ENCODE measurements at places on chromosomes 16 and 17.

- H3K36me3 ChIP-seq, result no peaks in the 10 kb centered on the region
- H3K4me1 ChIP-seq, result peaks cover 6% of the 10 kb centered on the region
- no peak overlapping the region for H3K27ac ChIP-seq
- peaks cover 14% of the 10 kb centered on the region for H3K27me3 ChIP-seq
Observed at GRCh38 chr16:55151561-55152305, 172.3 kb upstream of the IRX6 start.

- DNase-seq, result peak; percentile 26
- H3K4me3 ChIP-seq, result no peak overlapping the region
- no peak overlapping the region for H3K27ac ChIP-seq
- no peaks in the 10 kb centered on the region for H3K4me1 ChIP-seq
- H3K36me3 ChIP-seq, result no peaks in the 10 kb centered on the region
Observed at GRCh38 chr16:63720848-63721247, 1401.0 kb downstream of the CDH11 start.

DNA sequence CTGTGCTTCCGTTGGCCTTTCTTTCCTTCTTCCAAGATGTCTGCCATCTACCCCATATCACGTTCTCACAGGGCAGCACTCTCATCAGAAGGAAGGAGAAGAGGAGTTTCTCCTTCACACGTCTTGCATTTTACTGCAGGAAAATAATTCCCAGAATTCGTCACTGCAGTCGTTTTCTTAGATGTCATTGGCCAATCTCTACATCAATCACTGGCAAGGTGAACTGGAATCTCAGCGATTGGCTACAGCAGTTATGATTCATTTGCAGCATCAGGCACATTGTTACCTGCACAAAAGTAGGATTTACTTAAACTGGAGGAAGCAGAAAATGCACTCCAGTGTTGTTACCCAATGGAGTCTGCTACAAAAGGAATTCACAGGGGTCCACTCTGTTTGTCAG, 277.2 kb upstream of the RBFOX1 start:
- DNase-seq, result no peak
- H3K36me3 ChIP-seq, result no peaks in the 10 kb centered on the region
- no peaks in the 10 kb centered on the region for H3K4me1 ChIP-seq
- H3K27ac ChIP-seq, result no peak overlapping the region
- no peak overlapping the region for H3K4me3 ChIP-seq

DNA sequence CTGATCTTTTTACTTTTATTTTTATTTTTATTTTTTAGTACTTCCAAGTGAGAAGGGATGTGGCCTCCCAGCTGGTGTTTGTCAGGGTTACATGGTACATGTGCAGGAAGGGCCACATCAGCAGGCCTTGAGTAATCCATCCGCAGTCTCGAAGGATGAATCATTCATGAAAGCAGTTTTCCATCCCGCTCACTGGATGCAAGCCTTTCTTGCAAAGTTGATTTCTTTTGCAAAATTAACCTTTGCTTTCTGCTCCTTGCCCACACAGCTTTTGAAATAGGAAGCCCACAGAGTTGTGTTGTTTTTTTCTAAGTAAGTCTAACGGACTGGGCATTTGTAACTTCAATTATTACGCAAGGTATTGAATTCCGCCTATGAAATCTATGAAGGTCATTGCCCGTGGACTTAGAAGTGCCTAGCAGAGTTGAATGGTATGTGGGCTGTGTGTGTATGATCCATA, 157.4 kb downstream of the PRKCA start:
- no peaks in the 10 kb centered on the region for H3K4me1 ChIP-seq
- no peaks in the 10 kb centered on the region for H3K27me3 ChIP-seq
- no peak overlapping the region for H3K27ac ChIP-seq
- no peaks in the 10 kb centered on the region for H3K36me3 ChIP-seq
- DNase-seq, result peak; percentile 99

DNA sequence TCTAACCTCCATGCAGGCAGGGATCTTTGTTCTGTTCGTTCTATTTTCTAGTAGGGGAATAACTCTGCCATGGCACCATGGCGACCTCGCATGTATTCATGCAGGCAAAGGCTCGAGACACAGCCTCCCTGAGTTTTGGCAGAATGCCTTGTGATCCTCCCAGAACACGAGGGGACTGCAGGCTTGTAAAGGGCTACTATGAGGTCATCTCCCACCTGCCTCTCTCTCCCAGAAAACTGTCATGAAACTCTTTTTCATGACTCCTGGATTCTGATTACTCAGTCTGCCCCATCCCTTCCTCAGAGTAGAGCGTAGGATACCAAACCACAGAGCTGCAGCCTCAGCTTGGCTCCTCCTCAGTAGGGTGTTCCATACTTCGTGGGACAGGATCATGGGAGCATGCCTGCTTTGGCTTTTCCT, 64.3 kb downstream of the IGF2BP1 start:
- no peaks in the 10 kb centered on the region for H3K4me1 ChIP-seq
- H3K4me3 ChIP-seq, result no peak overlapping the region
- H3K36me3 ChIP-seq, result no peaks in the 10 kb centered on the region
- DNase-seq, result no peak

DNA sequence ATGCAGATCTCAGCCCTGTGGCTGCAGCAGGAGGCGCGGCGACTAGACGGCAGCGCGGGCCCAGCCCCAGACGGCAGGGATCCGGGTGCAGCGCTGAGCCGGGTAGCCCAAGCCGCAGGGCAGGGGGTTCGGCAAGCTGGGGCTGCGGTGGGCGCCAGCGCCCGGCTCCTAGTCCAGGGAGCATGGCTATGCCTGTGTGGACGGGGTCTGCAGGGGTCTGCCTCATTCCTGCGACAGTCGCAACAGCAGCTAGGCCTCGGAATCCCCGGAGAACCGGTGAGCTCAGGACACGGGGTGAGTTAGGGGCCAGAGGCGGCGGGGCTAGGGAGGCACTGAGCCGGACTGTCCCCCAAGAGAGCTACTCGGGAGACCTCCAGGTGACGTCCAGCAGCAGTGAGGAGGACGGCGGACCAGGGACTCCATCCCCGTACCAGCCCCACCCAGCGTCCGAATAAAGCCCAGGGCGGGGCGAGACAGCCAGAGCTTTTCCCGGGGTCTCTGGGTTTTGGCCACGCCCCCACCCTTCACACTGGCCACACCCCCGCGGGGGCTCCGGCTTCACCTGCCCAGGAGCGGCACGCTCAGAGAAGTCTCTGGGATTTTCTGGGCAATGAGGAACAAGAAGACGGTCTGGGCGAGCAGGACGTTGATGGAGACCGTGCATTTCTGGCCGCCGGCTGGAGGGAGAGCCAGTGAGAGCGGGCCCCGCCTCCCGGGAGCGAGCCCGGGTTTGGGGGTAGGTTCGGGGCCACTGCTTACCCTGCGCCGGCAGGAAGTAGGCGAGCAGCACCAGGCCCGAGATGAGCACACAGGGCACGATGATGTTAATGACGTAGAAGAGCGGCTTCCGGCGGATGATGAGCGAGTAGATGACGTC, 1.1 kb downstream of the C17orf107 start:
- H3K27me3 ChIP-seq, result no peaks in the 10 kb centered on the region
- H3K4me1 ChIP-seq, result peaks cover 5% of the 10 kb centered on the region
- no peak overlapping the region for H3K27ac ChIP-seq
- no peaks in the 10 kb centered on the region for H3K36me3 ChIP-seq
- H3K4me3 ChIP-seq, result no peak overlapping the region

GRCh38 chr17:39845052-39845846, 18.9 kb downstream of the IKZF3 start:
- H3K4me3 ChIP-seq, result no peak overlapping the region
- no peaks in the 10 kb centered on the region for H3K4me1 ChIP-seq
- H3K27ac ChIP-seq, result no peak overlapping the region

- peak overlapping the region; percentile 11 for H3K4me3 ChIP-seq
- H3K27me3 ChIP-seq, result peaks cover 5% of the 10 kb centered on the region
- H3K4me1 ChIP-seq, result no peaks in the 10 kb centered on the region
- no peaks in the 10 kb centered on the region for H3K36me3 ChIP-seq
Observed at GRCh38 chr17:79220201-79220712, 145.6 kb downstream of the ENGASE start.

GRCh38 chr16:82805866-82806265, 179.1 kb downstream of the CDH13 start:
- no peaks in the 10 kb centered on the region for H3K36me3 ChIP-seq
- H3K27ac ChIP-seq, result no peak overlapping the region
- no peaks in the 10 kb centered on the region for H3K4me1 ChIP-seq

DNA sequence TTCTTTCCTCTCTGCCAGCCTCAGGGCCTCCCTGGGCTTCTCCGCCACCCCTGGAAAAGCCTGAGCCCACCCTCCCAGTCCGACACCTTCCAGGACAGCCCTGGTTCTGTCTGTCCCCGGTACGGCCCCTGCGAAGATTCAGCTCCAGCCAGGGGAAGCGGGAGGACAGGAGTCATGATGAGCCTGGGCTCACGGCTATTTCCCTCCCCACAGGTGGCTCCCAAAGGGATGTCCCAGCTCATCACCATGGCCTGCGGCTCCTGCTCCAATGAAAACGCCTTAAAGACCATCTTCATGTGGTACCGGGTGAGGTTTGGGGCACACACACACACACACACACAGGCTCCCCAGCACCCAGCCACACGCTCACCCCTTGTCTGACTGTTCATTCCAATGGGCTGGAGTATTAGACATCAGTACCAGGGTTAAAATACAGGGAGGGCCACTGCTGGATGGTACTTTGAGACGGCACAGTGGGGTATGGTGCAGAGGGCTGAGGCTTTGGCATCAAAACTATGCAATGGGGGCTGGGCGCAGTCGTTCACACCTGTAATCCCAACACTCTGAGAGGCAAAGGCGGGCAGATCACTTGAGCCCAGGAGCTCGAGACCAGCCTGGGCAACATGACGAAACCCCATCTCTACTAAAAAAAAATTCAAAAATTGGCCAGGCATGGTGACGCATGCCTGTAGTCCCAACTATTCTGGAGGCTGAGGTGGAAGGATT, 32.8 kb downstream of the TMEM186 start:
- no peak for DNase-seq
- no peaks in the 10 kb centered on the region for H3K4me1 ChIP-seq
- no peak overlapping the region for H3K4me3 ChIP-seq
- no peak overlapping the region for H3K27ac ChIP-seq
- peaks cover 23% of the 10 kb centered on the region for H3K36me3 ChIP-seq

All from cardiac muscle cell (in vitro differentiated cells and primary cell).